Left cardiac atrium (tissue), 4 donors: ENCODE measurements at places on chromosomes 13 and 19. TPM values are rescaled to one million over a fixed set of nuclear protein-coding genes. Genes with fewer than 3 reads are reported as not detected.

DNA sequence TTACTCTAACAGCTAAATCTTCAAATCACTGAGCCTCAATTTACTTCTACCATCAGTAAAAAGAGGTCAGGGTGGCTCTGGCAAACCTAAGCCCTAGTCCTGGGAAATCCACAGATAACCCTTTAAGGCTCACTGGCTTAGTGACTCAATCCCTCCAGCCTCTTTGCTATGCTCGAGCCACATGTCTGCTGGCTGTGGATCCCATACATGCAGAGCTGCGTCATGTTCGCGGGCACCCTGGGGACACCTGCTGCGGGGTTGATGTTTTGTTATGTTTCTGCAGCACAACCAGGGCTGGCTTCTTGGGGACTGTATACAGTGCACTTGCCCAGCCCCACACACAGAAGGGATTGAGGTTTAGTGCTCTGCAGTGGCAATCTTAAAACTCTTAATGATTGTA lies 41.6 kb upstream of the C13orf42 start:
- no peak for DNase-seq

The FFAR2 gene
- total RNA-seq: 0.44 TPM

The SPRED3 gene
- 3.2 TPM for total RNA-seq

DNA sequence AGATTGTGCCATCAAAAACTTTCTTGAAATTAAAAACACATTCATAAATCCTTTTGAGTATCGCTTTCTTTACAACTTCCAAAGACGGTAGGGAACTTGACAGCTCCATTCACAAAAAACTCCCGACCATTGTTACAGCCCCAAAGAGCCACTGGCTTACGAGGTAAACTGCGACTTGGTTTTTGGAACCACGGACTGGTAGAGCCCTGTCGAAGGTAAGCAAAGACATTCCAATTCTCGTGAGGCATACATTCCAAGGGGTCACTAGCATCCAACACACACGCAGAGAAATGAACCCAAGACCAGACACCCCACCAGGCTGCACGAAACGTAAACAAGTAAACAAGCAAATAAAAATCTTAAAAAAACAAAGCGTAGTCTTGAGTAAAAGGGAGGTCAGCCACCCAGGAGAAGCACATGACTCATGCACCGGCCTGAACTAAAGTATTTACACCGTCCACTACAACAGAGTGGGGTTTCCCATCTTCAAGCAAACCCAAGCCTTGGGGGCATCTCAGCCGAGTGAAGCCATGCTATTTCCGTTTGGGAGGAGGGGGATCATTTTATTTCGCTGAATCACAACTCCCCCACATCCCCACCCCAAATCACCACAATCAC lies 1.4 kb downstream of the BRD4 start:
- no peak for DNase-seq

DNA sequence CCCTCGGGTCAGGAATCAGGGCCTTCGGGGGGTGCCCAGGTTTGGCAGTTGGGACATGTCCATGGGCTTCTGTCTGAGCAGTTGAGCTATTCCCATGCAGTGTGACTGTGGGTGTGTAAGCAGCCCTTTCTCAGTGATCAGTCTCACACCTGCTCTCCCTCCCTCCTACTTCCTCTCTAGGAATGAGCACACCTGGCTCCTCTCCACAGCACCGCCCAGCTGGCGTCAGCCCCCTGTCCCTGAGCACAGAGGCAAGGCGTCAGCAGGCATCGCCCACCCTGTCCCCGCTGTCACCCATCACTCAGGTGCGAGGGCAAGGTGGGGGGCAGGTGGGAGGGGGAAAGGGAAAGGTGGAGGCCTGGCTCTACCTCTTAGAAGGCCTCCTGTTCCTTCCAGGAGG lies 25.9 kb downstream of the COMP start:
- no peak for DNase-seq

GRCh38 chr19:56123266-56123891 lies 2.3 kb upstream of the ZNF787 start:
- peak; percentile 29 for DNase-seq

The CEACAM8 gene
- not detected for total RNA-seq

- no peak for DNase-seq
Measured at GRCh38 chr13:94656766-94657165, 55.1 kb downstream of the GPR180 start.

- DNase-seq: no peak
Measured at GRCh38 chr13:113746671-113747070, 12.4 kb upstream of the TMEM255B start.

- DNase-seq: peak; percentile 57
Measured at GRCh38 chr19:31214086-31214485, 135.2 kb downstream of the TSHZ3 start.

DNA sequence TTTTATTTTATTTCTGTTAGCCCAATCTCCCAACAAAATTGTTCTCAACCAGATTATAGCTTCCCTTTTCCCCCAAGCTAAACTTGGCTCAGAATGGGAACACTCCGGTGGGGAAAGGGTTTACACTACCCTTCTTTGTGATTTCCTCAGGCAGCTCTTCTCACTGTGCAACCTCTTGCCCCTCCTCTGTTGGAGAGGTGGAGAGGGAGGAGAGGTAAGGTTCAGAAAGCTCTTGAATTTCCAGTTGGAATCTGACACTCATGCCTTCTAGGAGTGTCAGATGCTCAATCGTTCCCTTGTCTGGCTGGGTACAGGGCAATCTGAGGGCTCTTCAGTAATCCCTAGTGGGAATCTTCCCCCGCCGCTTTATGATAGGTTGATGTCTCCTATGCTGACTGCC lies 486.1 kb upstream of the KLF12 start:
- no peak for DNase-seq

DNA sequence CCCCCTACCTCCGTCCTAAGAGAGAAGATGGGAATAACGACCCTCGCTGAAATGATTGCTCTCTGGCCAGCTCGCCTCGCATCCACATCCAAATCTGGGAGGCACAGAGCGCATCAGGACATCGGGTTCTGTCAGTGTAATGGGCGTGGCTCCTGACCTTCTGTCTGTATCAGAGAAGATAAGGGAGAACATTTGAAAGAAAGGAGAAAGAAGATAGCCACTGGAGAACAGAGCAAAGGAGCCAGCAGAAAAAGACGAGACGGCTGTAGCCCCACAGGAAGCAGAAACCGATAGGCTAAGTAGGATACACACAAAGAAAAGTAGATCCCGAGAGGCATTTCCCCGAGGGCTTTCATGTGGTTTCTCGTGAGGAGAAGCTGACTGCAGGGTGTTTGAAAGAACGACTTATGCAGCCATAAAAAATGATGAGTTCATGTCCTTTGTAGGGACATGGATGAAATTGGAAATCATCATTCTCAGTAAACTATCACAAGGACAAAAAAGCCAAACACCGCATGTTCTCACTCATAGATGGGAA lies 14.0 kb upstream of the GJB2 start:
- DNase-seq: no peak

DNA sequence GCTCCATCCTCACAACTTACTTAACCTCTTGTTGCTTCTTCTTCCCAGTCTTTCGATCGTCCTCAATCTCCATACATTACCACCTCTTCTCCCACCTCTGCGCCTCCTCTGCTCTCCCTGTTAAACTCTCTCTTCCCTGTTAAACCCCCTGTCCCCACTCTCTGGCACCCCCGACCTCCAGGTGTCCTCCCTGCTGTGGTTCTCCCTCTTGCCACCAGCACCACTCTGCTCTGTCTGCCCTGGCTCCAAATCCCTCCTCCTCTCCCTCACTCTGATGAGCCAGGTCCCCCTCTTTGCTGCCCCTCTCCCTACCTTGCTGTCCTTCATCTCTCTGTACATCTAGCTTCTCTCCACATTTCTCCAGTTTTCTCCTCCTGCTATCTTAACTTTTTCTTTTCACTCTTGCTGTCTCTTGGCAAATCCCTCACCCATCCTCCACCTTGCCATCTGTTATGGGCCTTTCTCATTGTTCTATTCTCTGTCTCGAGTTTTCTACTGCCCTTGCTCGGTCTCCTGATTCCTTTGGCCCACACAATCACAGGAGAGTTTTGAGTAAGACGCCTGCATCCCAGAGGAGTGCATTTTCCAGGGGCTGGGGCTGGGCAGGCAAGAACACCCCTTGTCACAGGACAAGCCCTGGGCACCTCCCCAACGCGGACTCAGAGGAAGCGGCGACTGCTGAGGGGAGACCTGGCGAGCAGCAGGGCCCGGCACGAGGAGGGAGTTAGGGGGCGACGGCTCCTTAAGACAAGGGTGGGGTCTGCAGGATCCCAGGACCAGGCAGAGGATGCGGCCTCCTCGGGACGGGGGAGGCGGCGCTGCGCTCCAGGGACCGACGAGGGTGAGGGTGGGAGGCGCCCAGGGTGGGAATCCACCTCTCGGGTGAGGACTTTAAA lies 21.4 kb upstream of the ERVV-1 start:
- DNase-seq: peak; percentile 33

The ZNF729 gene
- total RNA-seq: not detected

GRCh38 chr13:35499676-35500075 lies 23.2 kb upstream of the MAB21L1 start:
- DNase-seq: no peak

The FCGBP gene
- total RNA-seq: 11.8 TPM

The MARCHF2 gene
- total RNA-seq: 81.1 TPM

- DNase-seq: no peak
Measured at GRCh38 chr13:60268203-60268555, 104.5 kb upstream of the DIAPH3 start.
